ENCODE measurements at places on chromosomes 3 and 15.
A peak's percentile ranks its signal among the peaks of the same experiment; 100 is the strongest.

DNA sequence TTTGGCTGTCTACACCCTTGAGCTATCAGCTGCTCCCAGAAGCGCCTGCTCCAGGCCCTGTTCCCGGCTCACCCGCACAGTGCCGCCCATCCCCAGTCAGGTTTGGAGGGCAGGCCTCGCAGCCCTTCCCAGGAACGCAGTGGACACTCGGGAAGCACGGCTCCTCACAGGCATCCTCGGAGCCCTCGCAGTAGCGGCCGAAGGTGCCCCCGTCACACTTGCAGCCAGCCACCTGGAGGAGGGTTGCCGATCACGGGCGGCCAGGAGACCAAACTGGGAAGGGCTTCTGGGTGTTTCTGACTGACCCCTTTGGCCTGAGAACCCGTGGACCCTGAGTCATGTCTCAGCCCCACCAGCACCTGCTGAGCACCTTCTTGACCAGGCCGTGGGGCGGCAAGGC is 33.4 kb downstream of the MUC20 start:
- no peak for DNase-seq

- DNase-seq: no peak
Measured at GRCh38 chr15:101710806-101711205, 13.5 kb downstream of the TARS3 start.

GRCh38 chr3:61358364-61358763 is 107.1 kb upstream of the FHIT start:
- peak; percentile 72 for DNase-seq

DNA sequence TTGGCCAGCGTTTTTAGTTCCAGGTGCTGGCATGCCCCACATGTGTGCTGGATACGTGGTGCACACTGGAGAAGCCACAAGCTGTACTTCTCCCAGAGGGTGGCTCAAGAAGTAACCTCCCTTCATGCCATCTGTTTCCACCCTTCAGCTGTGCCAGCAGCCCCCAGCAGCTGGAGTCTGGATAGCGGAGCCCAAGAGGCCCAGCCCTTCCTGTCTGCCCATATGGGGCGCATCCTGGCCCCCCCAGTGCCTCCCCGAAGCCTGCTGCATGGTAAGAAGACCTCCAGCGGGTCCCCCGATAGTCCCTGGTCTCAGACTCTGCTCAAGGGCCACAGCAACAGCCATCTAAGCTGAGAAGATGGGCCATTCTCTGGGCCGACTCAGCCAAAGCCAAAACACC is 5.8 kb upstream of the MANF start:
- no peak for DNase-seq

GRCh38 chr3:59843821-59844220 is 794.0 kb upstream of the CFAP20DC start:
- DNase-seq: no peak

DNA sequence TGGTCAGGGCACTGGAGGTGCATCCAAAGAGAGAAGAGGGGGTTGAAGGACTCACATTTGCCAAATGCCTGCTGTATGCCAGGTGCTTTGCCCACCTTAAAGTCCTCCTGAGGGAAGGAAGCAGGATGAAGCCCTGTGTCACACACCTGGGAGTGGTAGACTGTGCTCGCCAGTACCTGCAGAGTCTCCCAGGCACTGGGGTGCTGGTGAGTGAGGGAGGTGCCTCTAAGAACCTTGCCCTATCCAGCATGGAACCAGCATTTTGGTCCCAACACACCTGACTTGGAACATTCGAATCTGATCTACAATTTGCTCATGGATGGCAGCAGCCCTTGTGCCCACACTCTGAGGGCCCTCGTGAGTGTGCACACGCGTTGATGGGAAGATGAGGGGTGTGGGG is 76.7 kb downstream of the SEC22A start:
- no peak for DNase-seq

- DNase-seq: no peak
Measured at GRCh38 chr3:111151438-111151837, 79.8 kb downstream of the NECTIN3 start.

- DNase-seq: no peak
Measured at GRCh38 chr15:66912001-66912400, 153.4 kb upstream of the SMAD3 start.

- DNase-seq: no peak
Measured at GRCh38 chr3:191376516-191377141, 46.3 kb upstream of the UTS2B start.

GRCh38 chr3:114005481-114005880 is 50.8 kb downstream of the CCDC191 start:
- DNase-seq: no peak

DNA sequence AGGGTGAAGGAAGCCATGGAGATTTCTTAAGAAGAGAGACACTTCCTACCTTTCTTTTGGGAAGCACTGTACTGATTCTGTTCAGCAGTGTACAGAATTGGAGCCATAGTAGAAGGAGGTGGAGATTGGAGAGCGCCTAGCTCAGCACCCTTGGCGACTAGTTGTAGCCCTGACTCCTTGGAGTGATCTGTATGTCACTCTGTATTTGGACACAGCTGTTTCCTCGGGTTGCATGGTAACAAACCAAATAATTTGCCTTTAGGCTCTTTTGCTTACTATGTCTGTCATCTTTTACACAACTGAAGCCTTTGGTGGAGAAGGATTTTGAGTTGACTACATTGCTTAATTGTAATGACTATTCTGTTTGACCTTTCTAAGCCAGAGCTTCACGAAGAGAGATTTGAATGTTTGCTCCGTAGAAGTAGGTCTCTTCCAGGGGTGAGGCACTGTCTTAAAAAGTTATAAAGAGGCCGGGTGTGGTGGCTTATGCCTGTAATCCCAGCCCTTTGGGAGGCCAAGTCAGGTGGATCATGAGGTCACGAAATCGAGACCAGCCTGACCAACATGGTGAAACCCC is 77.1 kb downstream of the AKAP13 start:
- no peak for DNase-seq

DNA sequence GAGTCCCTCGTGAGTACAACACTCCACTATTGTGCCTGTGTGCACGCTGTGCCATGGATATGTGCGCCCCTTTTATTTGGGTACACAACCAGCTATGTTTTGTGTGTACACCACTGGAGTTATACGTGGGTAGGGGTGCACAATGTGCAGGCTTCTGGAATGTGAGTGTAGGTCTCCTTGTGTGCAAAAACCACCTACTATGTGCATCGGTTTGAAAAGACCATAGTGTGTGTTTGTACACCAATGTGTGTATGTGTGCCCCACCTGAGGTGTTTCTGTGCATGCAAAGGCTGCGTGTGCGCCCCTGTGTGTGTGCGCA is 86.4 kb upstream of the ALDH1L1 start:
- no peak for DNase-seq

DNA sequence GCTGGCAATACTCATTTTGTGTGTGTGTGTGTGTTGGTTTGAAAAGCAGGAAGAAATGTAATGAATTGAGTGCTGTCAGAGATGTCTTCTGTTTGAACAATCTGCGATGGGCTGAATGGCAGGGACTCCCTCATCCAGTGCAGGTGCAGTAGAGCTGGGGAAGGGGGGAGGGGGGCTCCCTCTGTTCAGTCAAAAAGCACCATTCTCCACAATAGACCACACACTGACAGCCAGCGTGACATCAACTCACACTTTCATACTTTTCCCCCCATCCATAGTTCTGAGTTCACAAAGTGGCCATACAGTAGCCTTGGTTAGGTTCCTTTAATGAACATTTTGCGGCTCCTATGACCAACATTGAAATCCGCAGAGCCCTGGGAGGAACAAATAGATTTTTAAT is 10.4 kb downstream of the SOX2 start:
- DNase-seq: peak; percentile 59

- DNase-seq: no peak
Measured at GRCh38 chr3:42439261-42440115, 29.1 kb upstream of the LYZL4 start.

DNA sequence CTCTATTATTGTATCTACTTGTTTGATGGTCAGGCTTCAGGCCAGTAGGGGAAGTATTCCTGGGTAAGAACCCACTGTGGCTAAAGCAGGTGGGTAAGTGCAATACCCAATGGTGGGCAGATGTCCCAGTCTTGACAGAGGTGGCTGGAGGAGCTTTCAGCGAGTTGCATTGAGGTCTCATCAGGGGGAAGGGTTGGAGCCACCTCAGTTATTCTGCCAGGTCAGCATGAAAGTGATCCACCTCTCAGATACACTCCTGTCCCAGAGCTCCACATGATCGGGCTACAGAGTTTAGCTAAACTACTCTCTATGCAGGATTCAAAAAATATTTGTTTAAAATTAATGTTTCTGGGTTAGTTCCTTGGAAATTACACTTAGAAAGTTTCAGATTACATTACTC is 95.8 kb upstream of the WNT7A start:
- no peak for DNase-seq

GRCh38 chr3:48899273-48899672 is 591 bp upstream of the SLC25A20 start:
- no peak for DNase-seq

- DNase-seq: no peak
Measured at GRCh38 chr15:86439614-86440013, 359.9 kb downstream of the AGBL1 start.

- DNase-seq: no peak
Measured at GRCh38 chr3:171776839-171777583, 33.3 kb downstream of the PLD1 start.

- DNase-seq: no peak
Measured at GRCh38 chr3:35223632-35224394, 415.5 kb upstream of the ARPP21 start.

GRCh38 chr3:120196333-120196732 is 88.7 kb downstream of the GPR156 start:
- DNase-seq: no peak

GRCh38 chr3:72625602-72626337 is 222.5 kb downstream of the SHQ1 start:
- no peak for DNase-seq

DNA sequence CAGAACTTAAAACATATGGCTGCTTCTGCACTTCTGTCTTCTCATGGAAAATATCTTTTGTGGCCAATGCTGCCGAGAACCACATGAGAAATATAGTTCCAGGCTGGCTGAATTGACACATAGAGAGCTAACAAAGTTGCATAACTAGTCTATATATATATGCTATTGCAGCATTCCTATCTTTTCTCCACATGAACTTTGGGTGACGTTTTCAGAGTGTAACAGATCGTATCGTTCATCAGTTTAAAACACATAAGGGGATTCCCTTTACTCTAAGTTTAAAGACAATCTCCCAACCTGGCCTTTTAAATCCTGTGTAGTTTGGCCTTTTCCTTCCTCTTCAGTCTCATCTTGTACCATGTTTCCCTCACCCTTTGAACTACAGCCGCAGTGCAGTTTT is 394.2 kb upstream of the CBLB start:
- no peak for DNase-seq

DNA sequence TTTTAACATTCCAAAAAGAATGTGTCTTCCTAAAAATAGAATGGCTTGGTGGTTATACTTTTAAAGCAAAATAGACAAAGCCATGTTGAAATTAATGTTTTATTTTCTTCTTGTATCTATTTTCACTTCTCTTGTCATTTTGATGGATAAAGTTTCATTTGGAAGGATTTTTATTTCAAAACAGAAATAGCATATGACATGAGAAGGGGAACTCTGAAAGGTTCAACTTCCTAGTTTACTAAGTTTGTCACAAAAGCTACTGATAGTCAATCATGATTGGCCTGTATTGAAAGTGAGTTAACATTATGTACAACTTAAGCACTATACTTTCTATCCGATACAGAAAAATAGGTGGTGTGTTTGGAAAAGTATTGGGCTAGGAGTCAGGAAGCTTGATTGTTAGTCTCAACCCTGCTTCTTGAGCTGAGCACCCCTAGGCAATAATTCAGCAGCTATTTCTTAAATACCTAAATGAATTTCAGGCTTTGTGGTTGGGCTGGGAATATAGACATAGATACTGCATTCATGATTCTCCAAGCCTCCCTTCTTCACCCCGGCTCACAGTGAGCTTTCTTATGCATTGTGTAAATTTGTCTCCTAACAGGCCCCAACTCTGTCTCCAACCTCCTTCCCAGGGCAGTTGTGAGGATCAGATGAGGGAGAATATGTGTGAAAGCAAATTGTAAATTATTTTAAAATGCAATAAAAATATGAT is 46.9 kb upstream of the CSPG4 start:
- no peak for DNase-seq

Data from dorsolateral prefrontal cortex (tissue), 122 donors.